ENCODE measurements at places on chromosomes 11 and 22.

GRCh38 chr11:71991494-71991893 lies 7.2 kb upstream of the IL18BP start:
- no peak for DNase-seq

- DNase-seq = no peak
Measured at GRCh38 chr11:128026596-128026995, 560.8 kb downstream of the ETS1 start.

DNA sequence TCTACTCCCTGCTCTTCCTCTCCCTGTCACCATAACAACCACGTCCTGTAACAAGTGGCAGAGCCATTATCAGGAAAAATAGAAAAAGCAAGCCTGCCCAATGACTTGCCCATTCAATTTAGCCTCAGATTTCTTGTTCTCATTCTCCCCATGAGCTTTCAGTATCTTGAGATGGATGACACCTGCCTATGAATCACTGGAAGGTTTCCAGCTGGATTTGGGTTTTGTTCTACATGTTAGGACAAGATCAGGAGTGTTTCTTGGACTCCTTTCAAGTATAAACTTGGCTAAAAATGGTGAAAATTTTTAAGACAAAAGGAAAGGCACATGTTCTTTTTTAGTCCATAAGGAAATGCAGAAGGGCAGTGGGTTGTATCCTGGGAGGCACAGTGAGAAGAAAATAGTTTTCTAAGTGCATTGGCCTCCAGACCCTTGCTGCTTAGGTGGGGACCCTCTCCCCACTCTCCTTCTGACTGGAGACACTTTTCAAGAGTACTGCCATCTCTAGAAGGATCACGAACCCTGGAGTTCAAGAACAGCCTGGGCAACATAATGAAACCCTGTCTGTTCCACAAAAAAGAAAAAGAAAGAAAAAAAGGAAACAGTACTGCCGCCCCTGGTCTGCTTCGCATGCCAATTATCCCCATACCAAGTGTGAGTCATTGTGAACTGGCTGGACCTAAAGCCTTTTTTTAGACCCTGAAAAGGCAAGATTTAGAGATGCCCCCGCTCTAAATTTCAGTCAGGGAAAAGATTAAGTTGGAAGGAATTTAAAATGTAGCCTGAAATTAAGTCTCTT lies 51.0 kb downstream of the MTNR1B start:
- DNase-seq = no peak

DNA sequence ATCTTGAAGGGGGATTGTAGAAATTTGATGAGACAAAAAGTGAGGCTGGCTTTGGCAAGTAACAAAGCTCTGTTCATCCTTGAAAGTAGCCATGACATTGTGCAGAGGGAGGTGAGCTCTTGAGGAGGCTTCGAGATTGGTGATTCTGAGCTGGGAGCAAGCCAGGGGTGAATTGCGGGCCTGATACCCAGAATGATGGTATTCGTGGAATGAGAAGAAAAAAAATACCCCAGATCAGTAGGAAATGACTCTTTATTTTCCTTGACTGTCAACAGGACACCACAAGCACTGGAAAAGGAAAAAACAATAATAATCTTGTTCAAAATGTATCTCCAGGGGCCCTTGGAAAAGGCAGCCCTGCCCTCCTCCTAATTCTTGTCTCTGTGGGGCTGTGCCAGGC lies 62.7 kb downstream of the TSPAN18 start:
- DNase-seq = no peak

GRCh38 chr22:36913427-36914389 lies at the start of gene CSF2RB:
CSF2RB (plus strand) TSS chr22:36913628; CDS start chr22:36922208, 8,580 bp downstream.
- DNase-seq = no peak

GRCh38 chr11:62689421-62690183 lies at the start of gene LRRN4CL:
LRRN4CL (minus strand) TSS chr11:62689530; CDS start chr11:62688508, 1,022 bp downstream.
- no peak for DNase-seq

DNA sequence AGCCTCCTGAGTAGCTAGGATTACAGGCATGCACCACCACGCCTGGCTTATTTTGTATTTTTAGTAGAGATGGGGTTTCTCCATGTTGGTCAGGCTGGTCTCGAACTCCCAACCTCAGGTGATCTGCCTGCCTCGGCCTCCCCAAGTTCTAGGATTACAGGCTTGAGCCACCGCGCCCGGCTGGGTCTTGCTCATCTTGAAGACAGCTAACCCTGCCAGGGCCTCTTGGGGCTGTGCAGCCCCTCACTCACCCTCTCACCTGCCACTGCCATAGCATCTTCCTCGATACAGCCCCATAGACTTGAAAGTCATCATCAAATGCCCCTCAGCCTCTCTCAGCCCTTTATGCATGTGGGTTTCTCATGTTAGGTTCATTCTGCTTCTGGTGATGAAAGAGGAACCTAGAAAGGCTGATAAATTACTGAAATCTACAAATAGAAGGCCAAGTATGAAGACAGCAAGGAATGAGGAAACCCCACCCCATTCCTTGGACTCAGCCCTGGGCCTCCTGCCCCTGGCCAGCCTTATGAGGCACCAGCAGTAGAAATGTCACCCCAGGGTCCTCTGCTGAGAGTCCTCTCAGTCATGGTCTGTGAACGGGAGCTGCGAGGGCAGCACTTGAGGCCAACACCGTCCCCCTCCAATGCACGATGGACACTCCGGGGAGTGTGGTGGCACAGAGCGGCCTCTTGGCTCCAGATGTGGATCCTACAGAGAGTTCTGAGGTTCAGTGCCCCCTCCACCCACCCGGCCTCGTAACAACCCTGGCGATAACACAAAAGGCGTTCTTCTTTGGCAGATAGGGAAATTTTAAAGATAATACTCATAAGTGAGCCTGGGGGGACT lies 24.8 kb downstream of the SCGB1A1 start:
- DNase-seq = no peak

- no peak for DNase-seq
Measured at GRCh38 chr11:33387996-33388395, 130.8 kb downstream of the HIPK3 start.

DNA sequence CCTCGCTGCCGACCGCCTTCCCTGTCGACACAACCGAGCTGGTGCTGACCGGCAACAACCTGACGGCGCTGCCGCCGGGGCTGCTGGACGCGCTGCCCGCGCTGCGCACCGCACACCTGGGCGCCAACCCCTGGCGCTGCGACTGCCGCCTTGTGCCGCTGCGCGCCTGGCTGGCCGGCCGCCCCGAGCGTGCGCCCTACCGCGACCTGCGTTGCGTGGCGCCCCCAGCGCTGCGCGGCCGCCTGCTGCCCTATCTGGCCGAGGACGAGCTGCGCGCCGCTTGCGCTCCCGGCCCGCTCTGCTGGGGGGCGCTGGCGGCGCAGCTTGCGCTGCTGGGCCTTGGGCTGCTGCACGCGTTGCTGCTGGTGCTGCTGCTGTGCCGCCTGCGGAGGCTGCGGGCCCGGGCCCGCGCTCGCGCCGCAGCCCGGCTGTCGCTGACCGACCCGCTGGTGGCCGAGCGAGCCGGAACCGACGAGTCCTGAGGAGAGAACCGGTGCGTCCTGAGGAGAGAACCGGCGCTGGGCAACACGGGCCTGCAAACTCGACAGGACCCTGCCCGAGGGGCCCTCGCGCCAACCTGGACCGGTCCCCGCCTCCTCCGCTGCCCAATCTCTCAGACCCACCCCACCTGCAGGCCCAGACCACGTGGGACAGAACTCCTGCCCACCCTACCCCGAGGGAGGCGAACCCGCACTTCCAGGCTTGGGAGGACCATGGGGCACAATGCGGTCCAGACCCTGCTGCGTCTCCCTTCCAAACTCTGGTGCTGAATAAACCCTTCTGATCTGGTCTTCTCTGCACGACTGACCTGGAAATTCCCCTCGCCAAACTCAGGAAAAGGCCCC lies 866 bp downstream of the GP1BB start:
- DNase-seq = no peak

- DNase-seq = no peak
Measured at GRCh38 chr11:59706518-59707285, 6.9 kb downstream of the OR10V1 start.

- no peak for DNase-seq
Measured at GRCh38 chr11:68632802-68633201, 51.5 kb upstream of the GAL start.

DNA sequence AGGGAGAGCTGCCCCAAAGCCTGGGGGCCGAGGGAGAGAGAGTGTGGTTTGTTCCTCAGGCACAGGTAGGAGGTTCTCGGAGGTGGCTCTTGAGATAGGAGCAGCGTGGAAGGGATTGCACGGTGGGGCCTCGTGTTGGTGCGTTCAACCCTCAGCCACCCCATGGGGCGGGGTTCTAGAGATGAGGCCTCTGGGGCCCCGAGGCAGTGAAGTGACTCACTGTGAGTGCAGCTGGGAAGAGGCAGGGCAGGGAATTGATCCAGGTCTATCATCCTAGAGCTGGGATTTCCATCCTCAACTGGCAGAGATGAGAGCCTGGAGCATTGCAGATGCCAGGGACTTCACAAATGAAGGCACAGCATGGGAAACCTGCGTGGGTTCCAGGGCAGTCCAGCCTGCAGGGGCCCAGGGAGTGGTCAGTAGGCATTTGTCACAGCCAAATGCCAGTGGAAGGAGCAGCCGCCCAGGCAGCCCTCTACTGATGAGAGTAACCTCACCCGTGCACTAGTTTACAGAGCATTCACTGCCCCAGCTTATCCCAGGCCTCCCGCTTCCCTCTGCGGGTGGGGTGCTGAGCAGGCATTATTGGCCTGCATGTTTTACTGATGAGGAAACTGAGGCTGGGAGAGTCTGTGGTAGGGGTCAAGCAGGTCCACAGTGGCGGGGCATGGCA lies 5.1 kb upstream of the SMARCB1 start:
- DNase-seq = no peak

DNA sequence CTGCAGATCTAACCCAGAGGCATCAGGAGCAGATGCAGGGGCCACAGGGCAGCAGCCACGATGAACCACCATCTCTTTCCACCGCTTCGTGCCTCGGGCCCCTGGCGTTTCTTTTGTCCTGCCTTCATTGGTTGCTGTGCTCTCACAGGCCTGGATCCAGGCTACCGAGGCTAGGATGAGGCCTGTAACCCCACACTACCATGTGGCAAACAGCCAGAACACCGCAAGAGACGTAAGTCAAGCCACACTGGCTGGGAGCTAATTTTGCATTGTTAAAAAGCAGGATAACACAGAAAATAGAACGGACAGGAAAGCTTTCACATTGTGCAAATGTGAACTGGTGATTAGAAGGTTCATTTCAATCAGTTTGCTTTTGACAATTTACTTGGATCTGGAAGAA lies 15.7 kb upstream of the ARFGAP3 start:
- no peak for DNase-seq

DNA sequence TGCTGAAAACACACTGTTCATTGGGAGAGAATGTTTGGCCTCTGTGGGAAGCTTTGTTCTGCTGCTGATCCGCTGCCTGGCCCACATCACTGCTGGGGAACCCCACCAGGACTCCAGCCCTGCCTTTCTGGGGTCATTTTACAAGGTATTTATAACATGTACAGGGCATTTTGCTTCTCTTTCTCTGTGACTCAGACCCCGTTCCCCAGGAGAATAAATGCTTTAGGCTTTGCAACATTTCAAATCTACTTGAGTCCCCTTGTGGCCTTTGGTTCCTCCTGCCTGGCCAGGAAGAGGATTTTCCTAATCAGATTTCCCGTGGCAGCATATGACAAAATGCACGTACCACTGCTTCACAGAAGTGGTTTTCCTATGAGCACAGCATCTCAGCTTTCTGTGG lies 43.0 kb downstream of the BTG4 start:
- no peak for DNase-seq

DNA sequence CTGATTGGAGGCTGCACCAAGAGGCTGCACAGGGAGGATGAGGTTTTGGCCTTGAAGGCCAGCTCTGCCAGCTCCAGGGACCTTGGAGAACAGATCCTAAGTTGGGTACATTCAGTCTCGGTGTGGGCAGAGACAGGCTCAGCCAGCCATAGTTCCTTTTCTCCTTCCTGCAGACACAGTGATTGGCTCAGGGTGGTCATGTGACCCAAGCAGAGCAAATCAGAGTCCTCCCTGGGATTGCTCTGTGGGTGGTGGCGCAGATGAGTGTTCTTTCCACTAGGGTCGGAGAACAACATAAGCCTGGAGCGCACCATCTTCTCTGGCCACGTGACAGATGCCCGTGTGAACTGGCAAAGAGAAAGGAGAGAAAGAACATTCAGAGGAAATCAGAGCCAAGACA lies 47.1 kb upstream of the CCND1 start:
- no peak for DNase-seq

- DNase-seq = no peak
Measured at GRCh38 chr11:1949922-1950321, 2.8 kb downstream of the MRPL23 start.

GRCh38 chr11:77747381-77747969 lies 73.0 kb downstream of the RSF1 start:
- no peak for DNase-seq

GRCh38 chr22:49792107-49792506 lies 35.6 kb downstream of the BRD1 start:
- no peak for DNase-seq

DNA sequence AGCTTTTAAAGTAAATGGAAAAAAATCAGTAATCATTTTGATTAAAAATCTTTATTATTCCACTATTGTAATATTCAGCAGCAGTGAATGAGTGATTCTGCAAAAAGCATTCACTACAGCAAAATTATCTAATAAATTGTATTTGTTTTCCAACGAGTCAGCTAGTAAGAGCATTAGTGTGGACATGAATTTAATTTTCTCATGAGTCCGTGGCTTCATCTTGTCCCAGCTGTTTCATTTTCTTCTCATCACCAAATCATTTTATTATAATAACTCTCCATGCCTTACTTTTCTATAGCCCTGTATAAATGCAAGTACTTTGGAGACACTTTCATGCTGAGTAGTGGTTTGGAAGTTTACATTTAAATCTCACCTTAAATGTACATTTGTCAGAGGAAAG lies 66.2 kb downstream of the FANCF start:
- no peak for DNase-seq

GRCh38 chr22:28137036-28137435 lies 218.0 kb upstream of the PITPNB start:
- DNase-seq = no peak

- no peak for DNase-seq
Measured at GRCh38 chr11:117316197-117316961, at the start of gene BACE1. BACE1 (minus strand) TSS chr11:117316256; CDS start chr11:117315795, 461 bp downstream.

GRCh38 chr11:67275606-67276409 lies 9.5 kb downstream of the GRK2 start:
- no peak for DNase-seq

- DNase-seq = no peak
Measured at GRCh38 chr11:116614306-116615210, 158.2 kb downstream of the BUD13 start.

- no peak for DNase-seq
Measured at GRCh38 chr11:76234416-76235232, 28.3 kb upstream of the WNT11 start.

DNA sequence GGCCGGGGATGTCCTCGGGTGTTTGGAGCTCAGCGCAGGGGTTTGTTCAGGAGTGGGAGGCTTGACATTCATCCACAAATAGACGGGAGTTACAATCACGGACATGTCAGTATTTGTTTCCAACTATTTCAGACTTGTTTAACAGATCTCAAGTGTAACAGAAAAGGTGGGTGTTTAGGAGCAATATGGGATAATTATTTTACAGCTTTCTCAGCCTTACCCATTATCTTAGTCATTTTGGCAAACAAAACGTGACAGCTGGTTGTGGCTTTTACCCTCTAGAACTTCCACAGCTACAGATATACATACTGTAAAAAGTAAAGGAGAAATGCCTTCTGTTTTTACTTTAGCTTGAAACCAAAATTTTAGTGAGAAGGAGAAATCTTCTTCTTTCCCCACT lies 178.7 kb upstream of the TMEM45B start:
- no peak for DNase-seq

GRCh38 chr22:44143579-44143978 lies 37.1 kb upstream of the PARVG start:
- DNase-seq = no peak

All from activated naive CD4-positive, alpha-beta T cell (primary cell).